ENCODE measurements at places on chromosomes 12 and 14.

- peak; percentile 65 for DNase-seq
These were observed 31.7 kb downstream of the ANO4 start for GRCh38 chr12:100826323-100826722.

- no peak for DNase-seq
These were observed 3.1 kb downstream of the AVIL start for GRCh38 chr12:57815177-57816000.

DNA sequence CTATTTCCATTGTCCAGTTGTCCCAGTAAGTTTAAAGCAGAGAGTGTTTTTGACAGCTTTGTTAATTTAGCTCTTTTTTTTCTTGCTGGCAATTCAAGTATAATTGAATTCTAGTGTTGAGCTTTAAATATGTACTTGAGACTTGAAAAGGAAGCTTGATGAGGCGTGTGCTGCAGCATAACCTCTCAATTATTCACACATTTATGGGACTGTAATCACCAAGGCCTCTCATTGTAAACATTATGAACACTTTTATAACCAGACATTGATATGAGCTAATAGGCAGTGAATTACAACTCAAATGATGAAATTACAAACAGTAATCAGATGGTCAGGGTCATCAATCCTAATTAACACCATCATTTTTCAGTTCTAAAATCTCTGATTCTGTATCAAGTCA lies 378.0 kb upstream of the DDHD1 start:
- DNase-seq = no peak

GRCh38 chr12:28866296-28866695 lies 282.8 kb upstream of the FAR2 start:
- DNase-seq = no peak

GRCh38 chr12:112450725-112451124 lies 32.0 kb downstream of the PTPN11 start:
- no peak for DNase-seq

DNA sequence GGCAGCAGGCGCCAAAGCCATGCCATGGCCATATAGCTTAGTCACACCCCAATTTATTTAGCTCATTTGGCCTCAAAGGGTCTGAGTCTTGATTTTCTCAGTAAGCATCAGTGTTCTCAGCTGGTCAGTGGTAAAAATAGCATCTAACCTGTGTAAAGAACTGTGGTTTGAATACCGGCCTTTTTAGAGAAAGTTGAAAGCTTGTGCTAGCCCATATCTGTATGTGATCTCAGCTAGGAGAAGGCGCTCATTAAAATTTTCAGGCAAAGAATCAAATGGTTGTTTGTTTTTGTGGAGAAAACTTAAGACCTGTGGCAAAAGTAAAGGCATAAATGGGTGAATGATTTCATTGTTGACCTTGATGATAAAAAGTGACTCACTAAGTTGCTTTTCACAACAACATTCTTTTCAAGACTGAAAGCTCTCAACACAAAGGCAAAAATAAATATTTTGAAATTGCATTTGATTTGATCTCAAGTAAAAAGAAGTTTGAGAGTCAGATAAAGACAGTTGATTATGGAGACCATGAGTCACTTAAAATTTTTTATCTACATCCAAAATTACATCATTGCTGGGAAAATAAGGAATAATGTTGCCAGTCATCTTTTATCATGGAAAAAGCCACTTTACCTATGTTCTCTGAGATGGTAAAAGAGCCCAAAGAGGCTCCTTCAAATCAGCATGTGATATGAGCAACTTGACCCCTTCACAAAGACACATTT lies 128.5 kb upstream of the RGS6 start:
- peak; percentile 52 for DNase-seq

DNA sequence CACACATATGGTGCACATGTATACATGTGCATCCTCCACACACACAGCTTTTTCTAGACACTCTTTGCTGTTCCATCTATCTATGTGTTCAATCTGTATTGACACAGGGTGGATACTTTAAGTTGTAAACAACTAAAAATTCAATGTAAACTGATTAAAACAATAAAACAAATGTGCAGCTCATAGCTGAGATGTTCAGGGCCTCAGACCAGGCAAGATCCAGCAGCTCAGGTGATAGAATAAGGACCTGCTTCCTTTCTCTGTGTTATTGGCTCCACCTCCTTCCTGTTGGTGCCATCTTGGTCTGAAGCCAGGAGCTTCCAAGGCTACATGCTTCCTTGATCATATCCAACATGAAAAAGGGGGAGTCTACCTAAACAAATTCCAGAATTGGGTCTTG lies 158.1 kb upstream of the RFLNA start:
- DNase-seq = no peak

DNA sequence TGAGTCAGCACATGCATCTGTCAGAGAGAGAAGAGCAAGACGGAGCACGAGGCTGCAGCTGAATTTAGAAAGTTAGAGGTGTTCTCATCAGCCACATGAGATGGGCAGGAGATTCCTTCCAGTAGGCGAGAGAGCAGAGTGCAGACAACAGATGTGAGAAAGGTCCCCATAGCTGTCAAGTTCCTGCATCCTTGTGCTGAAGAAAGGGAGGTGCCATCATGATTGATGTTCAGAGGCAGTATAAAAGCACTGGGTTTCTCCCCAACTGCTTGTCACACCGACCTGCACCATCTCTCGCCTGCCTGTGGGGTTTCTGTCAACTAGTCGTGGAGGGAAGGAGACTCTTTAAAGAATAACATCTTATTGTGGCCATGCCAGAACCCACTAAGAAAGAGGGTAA lies at the start of gene MYBPC1:
Gene MYBPC1, plus strand, starts transcription at position 272 of the 400 bp plus-strand sequence. Its CDS starts 100 bp downstream, at position 372.
- no peak for DNase-seq

- no peak for DNase-seq
These were observed 199.7 kb upstream of the LMNTD1 start for GRCh38 chr12:25752710-25753309.

GRCh38 chr14:29926701-29927375 lies 809 bp downstream of the PRKD1 start:
- DNase-seq = peak; percentile 42

GRCh38 chr12:117967512-117967911 lies 1.3 kb downstream of the KSR2 start:
- DNase-seq = no peak

DNA sequence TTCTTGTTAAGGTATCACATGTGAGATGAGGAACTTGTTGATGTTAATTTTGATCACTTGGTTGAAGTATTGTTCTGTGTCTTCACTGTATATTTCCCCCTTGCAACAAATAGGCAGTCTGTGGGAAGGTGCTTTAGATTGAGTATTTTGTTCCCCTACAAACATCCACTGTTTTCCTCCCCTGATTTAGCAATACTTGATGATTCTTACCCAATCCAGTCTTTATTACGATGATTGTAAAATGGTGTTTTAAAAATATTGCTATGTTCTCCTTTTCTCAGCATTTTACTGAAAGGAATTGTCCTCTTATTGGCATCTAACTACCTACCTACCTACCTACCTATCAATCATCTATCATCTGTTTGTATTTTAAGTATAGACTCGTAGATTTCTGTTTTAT lies 66.3 kb downstream of the ETNK1 start:
- no peak for DNase-seq

GRCh38 chr12:63382930-63383329 lies 231.9 kb upstream of the AVPR1A start:
- DNase-seq = peak; percentile 25

GRCh38 chr14:26835979-26836570 lies 238.2 kb upstream of the NOVA1 start:
- DNase-seq = no peak

GRCh38 chr12:16062611-16063010 lies 151.5 kb downstream of the DERA start:
- peak; percentile 61 for DNase-seq

GRCh38 chr12:86914721-86915120 lies 658.5 kb upstream of the MGAT4C start:
- peak; percentile 85 for DNase-seq

- peak; percentile 85 for DNase-seq
These were observed 85.4 kb upstream of the MANSC4 start for GRCh38 chr12:27865421-27865820.

Measured in choroid plexus epithelial cell (primary cell).